Nasal cavity respiratory epithelium epithelial cell of viscerocranial mucosa (primary cell): ENCODE measurements at places on chromosomes 6 and 20. TPM values are rescaled to one million over a fixed set of nuclear protein-coding genes. Genes with fewer than 3 reads are reported as not detected.

RAET1L gene
- total RNA-seq: 5.1 and 9.3 TPM in 2 replicates

TFAP2B gene
- not detected in 2 replicates for total RNA-seq

HELZ2 gene
- total RNA-seq: 33.5 and 51.0 TPM in 2 replicates

OR2J3 gene
- not detected in 2 replicates for total RNA-seq

WRNIP1 gene
- total RNA-seq: 52.3 and 71.9 TPM in 2 replicates

B3GALT4 gene
- total RNA-seq: 2.7 and 4.1 TPM in 2 replicates

FNDC11 gene
- 0.43 and 0.68 TPM in 2 replicates for total RNA-seq

OPRM1 gene
- not detected in 2 replicates for total RNA-seq

SYTL3 gene
- 1.0 and 5.2 TPM in 2 replicates for total RNA-seq

ZNF335 gene
- 12.3 and 13.9 TPM in 2 replicates for total RNA-seq

FAM217A gene
- not detected in 2 replicates for total RNA-seq

FAM209B gene
- total RNA-seq: under 0.01 TPM in 1 of 2 replicates, not detected in the other
